ENCODE measurements at places on chromosomes 12 and 14.
A peak's percentile ranks its signal among the peaks of the same experiment; 100 is the strongest.

GRCh38 chr12:93798279-93799151, 121.3 kb downstream of the CRADD start:
- DNase-seq = no peak

DNA sequence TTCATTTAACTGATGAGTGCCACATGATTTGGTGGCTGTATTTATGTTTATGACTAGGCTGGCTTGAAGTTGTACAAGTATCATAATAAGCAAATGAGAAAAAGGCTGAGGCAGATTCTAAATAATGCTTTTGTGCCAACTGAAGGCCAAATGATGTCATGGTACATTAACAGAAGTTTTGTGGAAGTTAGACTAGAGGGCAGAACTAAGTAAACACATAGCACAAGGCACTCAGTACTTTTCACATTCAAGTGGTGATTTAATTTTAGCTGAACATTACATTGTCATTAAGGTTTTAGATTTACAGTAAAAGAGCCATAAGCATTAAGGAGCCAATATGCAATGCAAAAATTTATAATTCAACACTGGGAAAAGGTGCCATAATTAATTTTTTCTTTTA, 21.1 kb downstream of the PPP1CC start:
- DNase-seq = no peak

DNA sequence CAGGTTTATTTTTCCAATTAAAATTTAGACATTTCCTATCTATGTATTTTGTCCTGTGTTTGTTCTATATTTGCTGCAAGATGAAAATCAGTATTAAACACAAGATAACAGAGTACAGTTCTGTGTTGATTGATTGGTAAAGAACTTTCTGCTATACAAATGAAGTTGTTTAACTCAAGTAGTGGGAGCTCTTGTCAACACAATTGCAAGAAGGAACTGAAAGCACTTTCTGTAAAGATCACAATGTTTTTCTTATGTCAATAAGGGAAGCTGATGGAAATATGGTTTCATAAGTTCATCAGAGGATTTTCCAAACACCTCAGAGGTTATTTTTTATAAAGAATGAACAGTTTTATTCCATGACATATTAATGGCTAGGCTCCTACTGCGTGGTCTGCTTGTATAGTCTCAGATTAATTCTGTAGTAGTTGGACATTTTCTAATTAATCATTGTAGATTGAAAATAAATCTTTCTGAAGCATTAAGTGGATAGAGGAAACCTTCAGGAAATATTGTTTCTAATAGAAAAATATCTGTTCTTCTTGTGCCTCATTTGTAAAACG, 379.5 kb downstream of the LRFN5 start:
- no peak for DNase-seq

DNA sequence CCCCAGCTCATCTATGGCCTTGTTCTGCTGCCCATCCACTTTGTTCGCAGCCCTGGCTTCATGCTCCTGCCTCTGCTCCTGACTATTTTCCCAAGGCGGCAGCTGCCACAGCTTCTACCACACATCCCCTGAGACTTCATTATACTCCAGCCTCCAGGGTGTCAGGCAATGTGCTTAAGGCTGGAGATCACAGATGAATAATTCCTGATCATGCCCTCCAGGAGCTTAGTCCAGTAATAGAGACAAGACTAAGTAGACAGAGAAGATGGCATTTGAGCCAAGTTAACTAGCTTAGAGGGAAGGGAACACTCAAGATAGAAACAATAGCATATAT, 7.1 kb downstream of the TAPBPL start:
- no peak for DNase-seq

DNA sequence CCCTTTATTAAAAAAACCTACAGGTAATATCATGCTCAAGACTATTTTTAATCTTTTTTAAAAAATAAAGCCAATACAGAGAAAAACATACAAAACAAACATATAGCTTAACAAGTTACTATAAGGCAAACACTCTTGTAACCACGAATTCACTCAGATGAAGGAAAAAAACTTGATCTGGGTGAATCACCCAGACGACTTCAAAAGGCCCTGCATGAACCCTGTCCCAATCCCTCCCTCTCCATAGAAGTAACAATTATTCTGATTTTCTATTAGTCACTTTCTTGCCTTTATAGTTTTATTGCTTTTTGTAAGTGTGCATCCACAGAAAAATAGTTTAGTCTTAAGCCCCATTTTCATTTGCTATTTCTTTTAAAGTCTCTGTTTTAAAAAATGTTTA, 72.6 kb downstream of the LRP6 start:
- DNase-seq = no peak

DNA sequence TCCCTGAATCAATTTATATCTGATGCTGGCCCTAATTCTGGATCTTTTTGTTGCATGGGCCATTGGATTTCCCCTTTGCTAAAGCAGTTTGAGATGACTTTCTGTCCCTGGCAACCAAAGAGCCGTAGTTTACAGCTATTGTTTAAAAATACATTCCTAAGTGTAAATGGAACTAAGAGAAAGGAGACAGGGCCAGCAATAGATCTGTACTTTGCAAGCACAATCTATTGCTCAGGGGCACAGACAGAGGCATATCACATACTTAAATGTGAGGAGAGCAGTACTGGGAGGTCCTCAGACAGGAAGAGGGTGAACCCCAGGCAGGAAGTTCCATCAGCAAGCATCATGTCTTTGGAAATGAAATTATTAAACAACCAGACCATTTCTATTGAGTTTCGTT, 126.6 kb downstream of the ZFP36L1 start:
- DNase-seq = no peak

DNA sequence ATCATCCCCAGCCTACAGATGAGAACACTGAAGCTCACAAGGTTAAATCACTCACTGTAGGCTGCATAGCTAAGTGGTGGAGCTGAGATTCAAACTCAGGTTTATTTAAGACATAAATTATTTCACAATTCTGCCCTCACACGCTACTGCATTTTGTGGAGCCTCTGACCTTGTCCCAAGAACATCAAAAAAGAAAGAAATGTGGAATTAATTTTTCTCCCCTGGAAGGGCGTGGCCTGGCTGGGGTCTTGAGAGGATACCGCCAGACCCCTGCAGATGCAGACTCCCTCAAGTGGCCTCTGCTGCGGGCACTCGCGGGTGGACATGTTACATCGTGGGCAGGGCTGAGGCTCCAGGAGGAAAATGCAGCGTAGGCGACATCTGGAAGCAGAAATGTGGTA, 40.6 kb downstream of the LTBP2 start:
- DNase-seq = no peak

GRCh38 chr14:104893435-104894207, 28.6 kb downstream of the CEP170B start:
- DNase-seq = no peak

GRCh38 chr14:78232231-78233000, 62.2 kb downstream of the NRXN3 start:
- no peak for DNase-seq

GRCh38 chr14:55303691-55304145, 32.5 kb downstream of the FBXO34 start:
- DNase-seq = no peak

- no peak for DNase-seq
Observed at GRCh38 chr14:103095210-103095778, 769 bp downstream of the EXOC3L4 start.

DNA sequence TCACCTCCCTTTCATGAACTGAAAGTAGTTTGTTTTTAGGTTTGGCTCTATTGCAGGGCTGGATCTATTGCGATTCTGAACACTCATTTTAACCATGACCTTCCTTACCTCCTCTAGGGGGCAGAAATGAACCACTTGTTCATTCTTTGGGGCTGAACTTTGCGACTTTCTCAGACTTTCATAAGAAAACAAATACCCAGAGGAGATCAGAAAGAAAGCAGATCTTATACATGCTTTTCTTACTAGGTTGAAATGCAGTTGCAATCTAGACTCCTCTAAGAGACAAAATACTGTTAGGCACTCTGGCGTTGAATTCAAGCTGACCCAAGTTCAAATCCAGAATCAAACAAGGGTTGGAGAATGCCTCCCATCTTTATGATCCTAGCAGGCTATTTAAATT, 32.6 kb upstream of the PLEKHG3 start:
- peak; percentile 69 for DNase-seq

- DNase-seq = no peak
Observed at GRCh38 chr14:98227000-98227726, 1044.8 kb downstream of the BCL11B start.

- no peak for DNase-seq
Observed at GRCh38 chr12:89080793-89081465, 271.4 kb downstream of the DUSP6 start.

DNA sequence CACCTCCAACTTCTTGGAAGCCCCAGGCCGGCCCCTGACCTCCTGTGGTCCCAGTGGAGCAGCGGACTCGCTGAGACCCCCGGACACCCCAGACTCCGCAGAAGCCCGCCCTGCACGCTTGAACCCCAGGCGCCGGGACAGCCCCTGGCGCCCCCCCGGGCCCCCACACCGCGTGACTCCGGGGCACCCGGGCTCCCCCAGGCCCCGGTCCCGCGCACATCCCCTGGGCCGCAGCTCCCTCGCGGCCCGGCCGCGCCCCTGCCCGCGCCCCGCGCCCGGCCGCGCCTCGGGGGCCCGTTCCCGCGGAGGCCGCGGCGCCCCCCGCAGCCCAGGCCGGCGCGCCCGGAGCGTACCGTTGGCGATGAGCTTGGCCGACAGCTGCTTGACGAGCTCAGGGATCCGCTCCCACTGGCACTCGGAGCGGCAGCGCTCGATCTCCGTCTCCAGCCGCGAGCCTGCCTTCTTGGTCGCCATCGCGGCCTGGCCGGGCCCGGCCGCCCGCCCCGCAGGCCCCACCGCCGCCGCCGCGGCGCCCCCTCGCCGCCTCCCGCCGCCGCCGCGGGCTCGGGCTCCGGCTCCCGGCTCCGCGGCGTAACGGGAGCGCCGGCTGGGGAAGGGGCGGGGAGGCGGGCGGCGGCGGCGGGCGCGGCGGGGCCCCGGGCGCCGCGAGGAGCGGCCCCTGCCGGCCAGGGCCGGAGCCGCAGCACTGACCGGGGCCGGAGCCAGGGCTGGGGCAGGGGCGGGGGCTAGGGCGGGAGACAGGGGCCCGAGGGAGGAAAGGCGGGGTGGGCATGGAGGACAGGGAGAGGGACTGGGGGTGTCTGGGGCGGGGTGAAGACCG, at the start of gene TTC7B:
TSS of gene TTC7B (minus strand) at position 609 of the 841 bp plus-strand sequence. CDS start at position 474, 135 bp downstream.
- peak; percentile 91 for DNase-seq

GRCh38 chr12:30928356-30929244, 2.1 kb downstream of the TSPAN11 start:
- no peak for DNase-seq

DNA sequence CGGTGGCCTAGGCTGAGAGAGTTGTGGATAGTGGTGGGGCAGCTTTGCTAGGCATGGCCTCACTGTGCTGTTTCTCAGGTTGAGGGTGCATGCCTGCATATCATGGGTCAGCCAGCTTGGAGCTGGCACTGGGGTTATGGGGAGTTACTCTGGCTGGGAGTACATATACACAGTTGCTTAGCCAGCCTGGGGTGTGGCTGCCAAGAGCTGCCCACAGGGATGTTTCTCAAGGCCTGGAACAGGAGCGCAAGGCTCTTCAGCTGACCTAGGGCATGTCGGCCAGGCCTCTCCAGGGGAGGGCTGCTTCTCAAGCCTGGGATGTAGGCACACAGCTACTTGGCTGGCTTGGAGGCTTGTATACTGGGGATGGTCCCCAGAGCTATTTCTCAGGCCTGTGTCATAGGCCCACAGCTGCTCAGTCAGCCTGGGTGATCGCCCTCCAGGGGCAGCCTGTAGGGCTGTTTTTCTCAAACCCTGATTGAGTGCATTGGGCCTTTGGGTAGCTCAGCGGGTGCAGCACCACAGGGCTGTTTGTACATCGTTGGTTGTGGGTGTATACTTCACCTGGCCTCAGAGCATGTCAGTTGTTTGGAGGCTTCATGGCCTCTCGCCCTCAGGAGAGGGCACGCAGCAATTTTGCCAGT, 114.9 kb downstream of the METTL25 start:
- no peak for DNase-seq

DNA sequence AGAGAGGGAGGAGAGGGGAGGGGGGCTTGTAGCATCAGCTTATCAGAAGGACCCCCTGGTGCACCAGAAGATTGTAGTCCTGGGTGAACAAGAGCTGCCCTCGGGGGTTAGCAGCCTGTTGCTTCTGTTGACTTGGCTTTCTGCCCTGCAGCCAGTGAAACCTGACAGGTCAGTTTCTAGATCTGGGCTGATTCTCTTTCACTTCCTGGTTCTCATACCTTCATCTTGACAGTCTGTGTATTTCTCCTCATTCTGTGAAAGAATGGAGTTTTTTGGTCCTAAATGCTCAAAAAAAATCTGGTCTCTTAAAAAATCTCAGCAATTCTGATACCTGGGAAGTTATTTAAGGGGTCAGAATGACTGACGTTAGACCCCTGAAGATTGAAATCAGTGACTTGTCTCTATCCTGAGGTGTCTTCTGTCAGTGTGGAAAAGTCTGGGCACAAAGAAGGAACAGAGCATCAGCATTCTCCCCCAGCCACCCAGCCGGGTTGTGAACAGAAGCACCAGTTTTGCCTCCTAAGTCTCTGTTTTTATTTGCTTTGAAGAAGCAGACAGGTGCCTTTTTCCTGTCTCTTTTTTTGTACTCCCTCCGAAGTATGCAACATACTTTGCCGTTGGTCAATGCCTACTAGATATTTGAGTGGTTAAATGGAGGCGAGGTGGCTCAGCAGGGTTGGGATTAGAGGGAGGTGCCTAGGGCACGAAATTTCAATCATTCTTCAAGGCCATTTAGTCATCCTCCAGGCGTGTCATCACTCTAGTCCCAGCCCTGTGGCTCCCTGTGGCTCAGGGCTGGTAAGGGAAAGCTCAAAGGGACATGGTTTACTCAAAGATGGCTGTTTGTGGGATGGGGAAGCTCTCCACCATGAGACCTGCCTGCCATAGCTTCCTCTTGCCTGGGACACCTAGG, 24.0 kb downstream of the TTC9 start:
- DNase-seq = peak; percentile 59

GRCh38 chr12:75982169-75982564, 49.4 kb downstream of the PHLDA1 start:
- no peak for DNase-seq

DNA sequence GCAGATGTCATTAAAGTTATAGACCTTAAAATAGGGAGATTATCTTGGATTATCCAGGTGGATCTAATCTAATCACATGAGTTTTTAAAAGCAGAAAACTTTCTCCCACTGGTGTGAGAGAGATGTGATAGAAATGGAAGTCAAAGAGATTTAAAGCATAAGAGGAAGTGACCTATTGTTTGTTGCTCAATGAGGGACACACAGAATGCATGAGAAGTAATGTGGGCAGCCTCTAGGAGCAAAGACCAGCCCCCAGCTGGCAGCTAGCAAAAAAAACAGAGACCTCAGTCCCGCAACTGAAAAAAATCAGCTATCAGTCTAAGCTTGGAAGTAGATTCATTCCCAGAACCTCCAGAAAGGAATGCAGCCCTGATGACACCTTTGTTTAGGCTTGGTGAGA, 24.6 kb upstream of the ANP32D start:
- DNase-seq = no peak

DNA sequence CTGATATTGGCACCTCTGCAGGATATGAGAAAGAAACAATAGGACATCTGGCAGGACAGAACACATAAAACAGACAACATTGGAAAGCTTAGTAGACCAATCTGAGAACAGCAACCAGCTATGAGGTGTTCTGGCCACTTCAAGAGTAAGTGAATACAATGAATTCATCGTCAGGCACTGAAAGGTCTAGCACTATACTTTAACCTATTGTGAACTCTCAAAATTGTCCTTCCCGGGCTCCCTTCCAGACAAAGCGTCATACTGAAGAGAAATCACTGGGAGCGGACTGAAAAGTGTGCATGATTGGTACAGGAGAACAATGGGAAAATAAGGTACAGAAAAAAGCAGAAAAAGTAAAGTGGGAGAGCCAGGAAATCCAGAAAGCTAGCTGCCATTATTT, 75.8 kb downstream of the LRP6 start:
- DNase-seq = no peak
